ENCODE measurements at places on chromosomes 2 and 18.
A peak's percentile ranks its signal among the peaks of the same experiment; 100 is the strongest.

GRCh38 chr2:237480988-237481525 is 6.0 kb upstream of the MLPH start:
- DNase-seq, result no peak

DNA sequence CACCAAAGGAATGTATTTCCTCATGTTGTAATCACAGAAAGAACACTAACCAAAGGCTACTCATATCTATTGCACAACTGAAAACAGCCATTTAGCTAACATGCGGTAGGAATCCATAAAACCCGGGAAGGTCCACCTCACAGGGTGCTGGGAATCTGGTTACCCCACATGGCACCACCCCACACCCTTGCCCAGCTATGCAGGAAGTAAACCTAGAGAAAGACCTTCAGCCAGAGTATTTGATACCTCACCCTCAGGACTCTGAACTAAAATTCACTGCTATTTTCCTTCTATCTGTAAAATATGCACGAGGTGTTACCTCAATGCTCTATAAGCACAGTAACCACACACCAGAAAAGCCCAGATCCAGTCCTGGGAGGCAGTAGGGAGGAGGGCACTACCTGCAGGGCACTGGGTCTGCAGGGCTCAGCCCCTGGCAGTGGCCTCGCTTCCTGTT is 45.8 kb downstream of the PTPN2 start:
- peak; percentile 26 for DNase-seq

DNA sequence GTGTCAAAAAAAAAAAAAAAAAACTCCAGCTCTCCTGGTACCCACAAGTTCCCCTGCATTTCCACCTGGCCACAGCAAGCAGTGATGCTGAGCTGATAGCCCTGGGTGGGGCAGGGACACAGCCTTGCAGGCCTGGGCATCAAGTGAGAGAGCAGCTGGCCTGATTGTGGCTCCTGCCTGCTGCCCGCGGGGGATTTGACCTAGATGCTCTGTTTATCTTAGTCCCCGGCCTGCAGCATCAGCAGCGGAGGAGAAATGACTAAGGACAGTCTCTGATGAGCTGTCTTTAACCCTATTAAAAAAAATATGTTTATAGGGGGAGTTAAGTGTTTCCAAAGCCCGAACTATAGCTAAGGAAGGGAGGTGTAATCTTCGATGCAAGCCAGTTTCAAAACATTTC is 102.6 kb downstream of the MTCL1 start:
- DNase-seq, result no peak

DNA sequence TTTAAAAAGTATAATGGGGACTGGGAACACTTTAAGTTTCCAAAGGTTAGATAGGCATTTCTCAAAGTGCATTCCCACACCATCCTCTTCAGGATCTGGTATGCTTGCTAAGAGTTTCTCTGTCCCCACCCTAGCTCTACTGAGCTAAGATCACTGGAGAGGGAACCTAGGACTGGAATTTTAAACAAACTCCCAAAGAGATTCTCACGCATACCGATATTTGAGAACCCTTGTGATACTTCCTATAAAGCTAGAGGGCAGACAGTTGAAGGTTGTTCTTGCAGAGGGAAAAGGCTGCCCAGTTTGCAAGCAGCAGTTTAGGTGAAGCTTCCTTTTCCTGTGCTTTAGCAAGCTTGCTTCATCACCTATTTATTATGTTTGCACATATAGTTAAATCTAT is 3.6 kb downstream of the CNRIP1 start:
- DNase-seq, result no peak

DNA sequence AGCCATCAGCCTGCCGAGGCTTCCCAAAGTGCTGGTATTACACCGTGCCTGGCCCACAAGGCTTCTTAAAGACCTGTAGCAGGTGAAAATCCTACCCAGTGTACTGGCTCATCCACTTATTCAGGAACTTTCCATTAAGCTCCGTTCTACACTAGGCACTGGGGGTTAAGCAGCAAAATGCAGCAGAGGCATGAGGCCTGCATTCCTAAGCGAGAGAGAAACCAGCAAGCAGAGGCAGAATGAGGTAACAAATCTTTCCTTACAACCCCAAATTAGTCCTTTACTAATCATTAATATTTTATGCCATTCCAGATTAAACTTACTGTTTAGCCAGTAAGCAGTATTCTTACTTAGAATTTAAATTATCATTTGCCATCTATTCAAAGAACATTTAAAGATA is 32.8 kb downstream of the UXS1 start:
- no peak for DNase-seq

DNA sequence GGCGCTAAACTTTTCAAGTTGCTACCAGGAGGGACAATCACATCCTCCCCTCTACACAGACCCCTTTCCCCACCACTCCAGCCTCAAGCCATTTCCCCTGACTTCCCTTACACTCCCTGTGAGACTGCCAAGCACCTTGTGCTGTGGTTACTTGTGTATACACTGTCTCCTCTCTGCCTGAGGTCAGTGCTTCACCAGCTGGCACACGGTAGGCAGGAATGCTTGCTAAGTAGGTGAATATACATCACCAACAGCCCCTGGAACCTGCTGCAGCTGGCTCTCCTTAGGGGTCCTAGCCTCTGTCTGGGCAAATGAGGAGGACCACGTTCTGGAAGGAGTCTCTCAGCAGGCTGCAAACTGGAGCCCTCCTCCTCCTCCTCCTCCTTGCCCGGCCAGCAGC is 38.3 kb upstream of the ACAA2 start:
- no peak for DNase-seq

DNA sequence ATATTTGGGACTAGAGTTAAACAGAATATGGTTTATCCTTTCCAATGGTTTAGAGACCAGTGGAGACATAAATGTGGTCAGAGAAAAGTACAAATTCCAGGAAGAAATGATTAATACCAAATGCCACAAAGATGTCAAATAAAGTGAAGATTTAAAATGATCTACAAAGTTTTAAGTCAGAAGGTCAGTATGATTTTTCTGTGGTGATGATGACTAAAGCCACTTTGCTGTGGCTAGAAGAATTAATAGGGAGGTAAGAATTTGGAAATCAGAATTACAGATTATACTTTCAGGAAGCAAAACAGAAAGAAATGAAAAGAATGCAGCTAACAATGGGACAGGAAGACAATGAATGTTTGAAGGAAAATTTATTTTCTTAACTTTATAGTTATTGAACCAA is 91.5 kb upstream of the CDH7 start:
- DNase-seq, result no peak

GRCh38 chr2:187424146-187424545 is 23.9 kb downstream of the CALCRL start:
- no peak for DNase-seq

GRCh38 chr2:236205867-236206645 is 37.9 kb upstream of the GBX2 start:
- DNase-seq, result no peak

DNA sequence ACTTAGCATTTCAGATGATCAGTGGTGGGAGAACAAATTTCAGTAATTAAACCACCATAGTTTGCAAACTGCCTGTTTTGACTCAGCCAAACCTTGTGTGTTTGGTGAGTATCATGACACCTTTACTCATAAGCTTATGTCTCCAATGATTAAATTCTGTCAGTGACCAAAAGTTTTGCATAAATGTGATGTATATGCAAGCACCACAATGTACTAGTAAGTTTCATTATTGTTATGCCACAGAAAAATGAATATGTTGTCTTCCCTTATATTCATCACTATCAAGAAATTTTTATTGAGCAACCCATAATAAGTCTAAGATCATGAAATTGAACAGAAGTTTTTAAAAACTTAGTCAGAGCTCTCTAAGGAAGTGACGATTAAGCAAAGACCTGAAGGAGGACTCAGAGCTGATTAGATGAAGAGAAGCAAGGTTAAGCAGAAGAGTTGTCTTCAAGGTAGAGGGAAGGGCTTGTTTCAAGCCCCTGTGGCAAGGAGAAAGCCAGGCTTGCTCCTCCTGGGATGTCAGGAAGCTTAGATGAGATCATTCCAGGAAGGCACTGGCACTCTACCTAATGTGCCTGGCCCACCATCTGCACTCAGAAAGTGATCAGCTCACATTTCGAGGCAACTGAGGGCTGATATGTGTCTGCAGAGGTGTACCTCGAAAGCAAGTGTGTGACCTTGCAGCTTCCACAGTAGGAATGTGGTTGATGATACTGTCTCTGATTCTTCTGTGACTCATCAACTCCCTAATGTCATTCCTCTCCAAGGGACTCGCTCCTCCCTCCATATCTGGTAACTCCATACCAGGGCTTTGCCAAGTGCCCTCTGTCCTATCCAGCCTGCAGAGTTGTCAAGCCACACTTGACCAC is 54.7 kb downstream of the KCTD18 start:
- DNase-seq, result no peak

DNA sequence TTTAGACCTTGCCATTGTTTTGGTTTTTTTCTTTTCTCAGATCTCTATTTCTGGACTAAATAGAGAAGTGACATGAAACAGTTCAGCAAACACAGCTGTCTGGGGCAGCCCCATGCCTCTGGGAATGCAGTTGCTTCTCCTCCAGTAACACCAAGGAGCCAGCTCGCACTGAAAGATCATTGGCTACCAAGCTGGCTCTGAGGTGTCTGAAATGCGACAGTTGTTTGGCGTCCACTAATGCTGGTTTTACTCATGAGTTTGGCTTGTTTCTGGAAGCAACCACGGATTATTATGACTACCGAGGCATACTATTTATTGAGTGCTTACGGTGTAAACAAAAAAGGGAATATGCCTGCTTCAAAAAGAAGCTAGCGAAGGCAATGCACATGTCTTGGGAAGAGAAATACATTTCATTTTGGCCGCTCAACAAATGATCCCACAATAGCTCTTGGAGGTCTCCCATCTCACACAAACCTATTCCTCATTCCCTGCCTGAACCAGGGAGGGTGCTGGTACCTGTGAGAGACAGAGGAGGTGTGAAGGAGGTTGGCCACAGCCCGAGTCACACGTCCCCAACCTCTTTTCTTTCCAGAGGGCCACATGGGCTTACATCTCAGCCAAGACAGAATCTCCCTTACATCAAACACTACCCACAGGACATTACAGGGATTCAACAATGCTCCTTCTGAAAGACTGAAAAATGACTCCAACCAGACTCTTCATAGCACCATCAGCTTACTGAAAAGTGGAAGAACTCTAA is 37.5 kb upstream of the NEB start:
- DNase-seq, result peak; percentile 81

DNA sequence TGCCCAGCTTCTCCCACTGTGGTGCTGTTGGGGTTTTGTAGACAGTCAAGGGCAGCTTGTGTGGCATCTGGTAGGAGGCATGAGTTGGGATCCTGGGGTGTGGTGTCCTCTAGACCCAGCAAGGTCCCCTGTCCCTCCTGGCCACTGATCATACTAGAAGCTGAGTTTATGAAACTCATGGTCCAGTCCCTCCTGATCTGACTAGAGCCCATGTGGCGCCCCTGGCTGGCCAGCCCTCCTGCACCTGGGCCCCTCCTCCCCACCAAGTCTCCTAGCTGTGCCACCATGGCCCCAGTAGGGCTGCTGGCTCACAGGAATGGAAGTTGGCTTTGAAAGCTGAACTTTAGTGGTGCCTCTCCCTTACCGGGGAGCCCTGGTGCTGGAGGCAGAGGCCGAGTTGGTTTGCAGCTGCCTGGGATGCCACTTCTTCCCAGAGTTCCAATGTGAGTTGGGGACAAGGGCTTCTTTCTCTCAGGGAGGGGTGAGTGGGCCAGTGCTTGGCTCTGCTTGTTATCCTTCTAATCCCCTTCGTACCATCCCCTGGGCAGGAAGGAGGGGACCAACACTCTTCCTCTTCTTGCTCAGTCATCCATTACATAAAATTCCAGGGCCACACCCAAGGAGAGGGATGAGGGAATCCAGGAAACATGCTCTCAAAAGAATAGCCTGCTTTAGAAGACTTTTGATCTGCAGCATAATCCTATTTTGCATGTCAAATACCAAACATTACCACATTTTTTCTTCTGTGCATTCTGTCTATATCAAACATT is 37.5 kb upstream of the HAAO start:
- no peak for DNase-seq

- DNase-seq, result no peak
These were observed 175.7 kb downstream of the TGIF1 start for GRCh38 chr18:3625742-3626091.

DNA sequence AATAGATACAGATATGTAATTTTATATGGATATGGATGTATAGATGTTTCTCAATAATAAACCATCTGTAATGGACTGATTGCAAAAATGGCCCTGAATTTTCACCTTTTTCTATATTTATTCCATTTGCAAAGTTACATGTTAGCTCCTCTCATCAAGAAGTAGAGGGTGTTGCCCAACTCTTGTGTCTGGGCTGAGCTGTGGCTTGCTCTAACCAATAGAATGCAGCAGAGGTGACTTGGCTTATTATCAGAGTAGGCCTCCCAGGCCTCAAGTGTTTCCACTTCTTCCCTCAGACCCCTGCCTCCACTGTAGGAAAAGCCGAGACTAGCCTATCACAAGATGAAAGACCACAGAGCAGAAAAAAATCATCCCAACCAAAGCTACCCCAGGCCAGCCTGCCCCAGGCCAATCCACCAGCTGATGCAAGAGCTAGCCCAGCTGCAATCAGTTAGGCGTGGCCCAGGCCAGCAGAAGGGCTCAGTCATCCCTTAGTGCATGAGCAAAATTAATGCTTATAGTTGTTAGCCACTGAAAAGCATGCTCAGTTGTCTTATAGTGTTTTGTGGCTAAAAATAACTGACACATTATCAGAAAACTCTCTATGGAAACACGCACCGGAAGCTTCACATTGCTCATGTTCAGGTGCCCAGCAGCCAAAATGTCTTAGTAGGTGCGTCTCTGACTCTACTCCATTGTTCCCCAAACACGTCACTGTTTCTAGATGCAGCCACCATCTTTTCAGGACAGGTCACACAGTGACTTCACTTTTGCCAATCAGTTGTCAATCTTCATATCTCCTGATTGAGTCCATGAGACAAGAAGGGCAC is 464.0 kb downstream of the FBXO15 start:
- DNase-seq, result no peak

DNA sequence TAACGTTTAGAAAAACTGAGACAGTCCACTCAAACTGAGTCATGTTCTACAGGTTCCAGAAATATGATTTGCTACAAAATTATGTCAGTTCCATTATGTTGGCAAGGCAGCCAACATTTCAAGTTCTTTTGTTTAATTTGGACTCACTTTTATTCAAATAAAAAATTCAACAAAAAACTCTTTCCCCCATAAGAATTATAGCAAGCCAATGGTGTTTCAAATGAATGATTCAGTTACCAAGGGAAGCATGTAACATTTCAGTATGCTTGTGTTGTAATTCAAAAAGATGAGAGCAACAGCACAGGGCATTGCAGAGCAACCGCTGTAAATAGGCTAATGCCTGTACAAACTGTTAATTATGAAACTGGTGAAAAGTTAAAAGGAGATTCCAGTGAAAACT is 140.8 kb downstream of the FIGN start:
- DNase-seq, result no peak

DNA sequence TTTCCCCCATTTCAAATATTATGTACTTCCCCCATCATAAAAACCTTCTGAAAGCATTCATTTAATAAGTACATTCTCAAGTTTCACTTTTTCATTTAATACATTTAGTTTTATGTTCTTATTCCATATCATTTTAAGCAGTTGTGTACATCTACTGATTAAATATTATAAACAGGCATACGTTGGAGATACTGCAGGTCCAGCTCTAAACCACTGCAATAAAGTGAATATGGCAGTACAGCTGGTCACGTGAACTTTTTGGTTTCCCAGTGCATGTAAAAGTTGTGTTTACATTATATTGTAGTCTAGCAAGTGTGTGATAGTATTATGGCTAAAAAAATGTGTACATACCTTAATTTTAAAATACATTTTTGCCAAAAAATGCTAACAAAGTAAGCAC is 48.7 kb downstream of the TET3 start:
- no peak for DNase-seq

GRCh38 chr2:17441055-17441771 is 77.0 kb downstream of the RAD51AP2 start:
- DNase-seq, result no peak

GRCh38 chr2:226934546-226935201 is 98.8 kb downstream of the RHBDD1 start:
- DNase-seq, result no peak
